Hematopoietic multipotent progenitor cell (in vitro differentiated cells): ENCODE measurements at places on chromosomes 5 and 9. TPM values are rescaled to one million over a fixed set of nuclear protein-coding genes. Genes with fewer than 3 reads are reported as not detected.
A peak's percentile ranks its signal among the peaks of the same experiment; 100 is the strongest.

DNA sequence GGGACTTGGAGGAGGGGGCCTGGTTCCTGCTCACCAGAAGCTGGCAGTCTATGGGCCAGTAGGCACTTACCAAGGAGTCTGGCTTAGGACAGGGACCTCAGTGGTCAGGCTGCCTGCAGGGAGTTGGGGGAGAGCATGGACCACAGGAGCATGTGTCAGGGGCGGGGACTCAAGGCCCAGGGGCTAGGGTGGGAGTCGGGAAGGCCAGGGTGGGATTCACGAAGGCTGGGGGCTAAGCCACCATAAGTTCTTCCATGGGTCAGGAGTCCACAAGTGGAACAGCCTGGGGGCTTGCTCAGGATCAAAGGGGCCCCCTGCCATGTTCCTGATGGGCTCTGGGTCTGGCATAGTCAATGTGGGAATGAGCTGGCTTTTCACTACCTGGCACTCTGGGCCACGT, 11.5 kb upstream of the SLC25A48 start:
- DNase-seq = no peak

DNA sequence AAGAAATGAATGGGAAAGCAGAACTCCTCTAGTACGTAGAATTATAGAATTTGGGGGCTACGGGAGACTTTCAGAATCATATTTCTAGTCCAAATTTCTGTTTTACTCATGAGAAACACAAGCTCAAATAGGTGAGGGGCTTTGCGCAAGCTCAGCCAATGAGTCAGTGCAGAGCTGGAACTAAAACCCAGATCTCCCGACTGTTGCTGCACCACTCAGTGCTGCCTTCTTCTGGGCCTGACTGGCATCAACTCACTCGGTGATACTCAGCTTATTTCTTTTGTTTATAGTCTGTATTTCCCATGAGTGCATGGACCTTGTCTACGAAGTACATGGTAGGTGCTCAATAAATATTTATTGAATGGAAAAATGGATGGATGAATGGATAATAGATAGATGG, 280.2 kb downstream of the CDK5RAP2 start:
- no peak for DNase-seq

DNA sequence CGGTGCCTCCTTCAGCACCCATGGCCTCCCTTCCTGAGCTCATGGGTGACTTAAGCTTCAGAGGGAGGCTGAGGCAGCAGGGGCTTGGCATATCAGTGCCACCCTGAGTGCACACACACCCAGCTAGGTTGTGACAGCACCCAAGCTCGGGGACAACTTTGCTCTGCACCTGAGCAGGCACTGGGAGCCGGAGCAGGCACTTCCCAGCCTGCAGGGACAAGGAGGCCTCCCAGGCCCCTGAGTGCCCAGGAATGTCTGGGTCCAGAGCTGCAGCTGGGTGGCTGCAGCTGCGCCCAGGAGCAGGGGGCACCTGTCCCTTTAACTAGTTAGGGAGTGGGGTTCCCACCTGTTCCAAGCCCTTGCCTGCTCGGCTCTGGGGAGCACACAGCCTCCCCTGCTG, 48.7 kb upstream of the CDH12 start:
- DNase-seq = no peak

DNA sequence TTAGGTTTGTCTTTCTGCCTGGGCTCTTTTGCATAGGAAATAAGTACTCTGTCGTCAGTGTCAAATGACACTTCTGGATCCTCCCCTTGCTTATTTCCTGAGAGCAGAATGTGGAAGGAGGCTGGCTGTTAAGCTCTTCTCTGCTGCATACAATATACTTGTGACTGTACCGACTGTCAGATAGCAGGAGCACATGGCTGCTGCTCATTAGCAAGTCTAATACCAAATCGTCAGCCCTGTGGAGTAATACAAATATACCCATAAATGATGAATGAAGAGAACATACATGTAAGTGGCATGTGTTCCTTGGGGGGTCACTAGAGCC, at the start of gene GPR151:
Gene GPR151, minus strand, starts transcription at position 40 of the 325 bp plus-strand sequence. CDS start 77 bp downstream, outside the sequence.
- DNase-seq = no peak

DNA sequence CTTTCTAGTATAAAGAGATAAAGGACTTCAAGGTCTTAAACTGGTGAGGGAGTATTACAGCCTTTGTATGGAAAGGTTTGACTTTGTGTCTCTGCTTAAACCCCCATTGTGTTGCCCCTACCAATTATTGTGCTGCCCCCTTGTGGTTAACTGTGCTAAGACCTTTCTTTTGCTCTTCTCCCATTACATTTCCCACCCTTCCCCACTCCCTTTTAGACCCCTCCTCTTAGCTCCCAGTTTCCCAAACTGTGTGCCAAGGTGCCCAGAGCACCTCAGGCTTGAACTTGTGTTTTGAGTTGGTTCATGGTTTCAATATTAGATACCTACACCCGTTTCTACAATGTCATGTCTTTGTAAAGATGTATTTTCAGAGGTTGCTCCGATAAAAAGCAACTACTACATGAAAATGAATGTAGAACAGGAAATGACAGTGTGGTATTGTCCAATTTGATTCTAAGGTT, 2.9 kb downstream of the JAK2 start:
- DNase-seq = peak; percentile 63

- no peak for DNase-seq
Measured at GRCh38 chr5:61429906-61430305, 97.8 kb downstream of the ZSWIM6 start.

DNA sequence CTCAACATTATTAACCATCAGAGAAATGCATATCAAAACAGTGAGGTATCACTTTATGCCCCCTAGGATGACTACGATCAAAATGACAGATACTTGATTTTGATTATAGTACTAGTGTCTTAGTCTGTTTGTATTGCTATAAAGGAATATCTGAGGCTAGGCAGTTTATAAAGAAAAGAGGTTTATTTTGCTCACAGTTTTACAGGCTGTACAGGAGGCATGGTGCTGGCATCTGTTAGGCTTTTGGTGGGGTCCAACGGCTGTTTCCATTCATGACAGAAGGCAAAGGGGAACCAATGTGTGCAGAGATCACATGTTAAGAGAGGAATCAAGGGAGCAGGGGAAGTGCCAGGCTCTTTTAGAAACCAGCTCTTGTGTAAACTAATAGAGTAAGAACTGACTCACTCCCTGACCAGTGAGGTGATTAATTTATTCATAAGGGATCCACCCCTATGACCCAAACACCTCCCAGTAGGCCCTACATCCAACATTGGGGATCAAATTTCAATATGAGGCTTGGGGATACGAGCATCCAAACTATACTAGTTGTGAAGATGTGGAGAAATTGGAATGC, 16.0 kb upstream of the AFF4 start:
- DNase-seq = no peak

Gene SPATA9
- under 0.01 TPM for total RNA-seq

DNA sequence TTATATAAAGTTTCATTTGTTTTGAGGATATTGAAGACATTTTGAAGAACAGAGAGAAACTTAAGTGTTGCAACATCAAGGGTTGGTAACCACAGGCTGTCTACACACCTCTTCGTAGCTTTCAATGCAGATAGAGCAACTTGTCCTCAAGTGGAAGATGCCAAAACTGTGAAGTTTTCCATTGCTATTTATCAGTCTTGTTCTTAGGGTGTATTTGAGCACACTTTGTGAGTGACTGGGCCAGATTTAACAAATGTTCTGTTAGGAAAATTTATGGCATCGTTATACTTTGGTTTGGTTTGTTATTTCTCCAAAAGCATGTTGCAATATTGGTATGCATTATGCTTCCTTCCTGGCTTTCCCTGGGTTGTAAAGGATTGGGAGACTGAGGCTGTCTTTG, 31.6 kb downstream of the NNT start:
- DNase-seq = no peak

Gene FAM78A
- 70.3 TPM for total RNA-seq

Gene SMIM33
- total RNA-seq = under 0.01 TPM

GRCh38 chr9:96522366-96522765, 72.4 kb downstream of the HABP4 start:
- DNase-seq = no peak

- no peak for DNase-seq
Measured at GRCh38 chr9:87120610-87121009, 173.3 kb upstream of the GAS1 start.

Gene PCDHGB4
- total RNA-seq = 1.6 TPM

DNA sequence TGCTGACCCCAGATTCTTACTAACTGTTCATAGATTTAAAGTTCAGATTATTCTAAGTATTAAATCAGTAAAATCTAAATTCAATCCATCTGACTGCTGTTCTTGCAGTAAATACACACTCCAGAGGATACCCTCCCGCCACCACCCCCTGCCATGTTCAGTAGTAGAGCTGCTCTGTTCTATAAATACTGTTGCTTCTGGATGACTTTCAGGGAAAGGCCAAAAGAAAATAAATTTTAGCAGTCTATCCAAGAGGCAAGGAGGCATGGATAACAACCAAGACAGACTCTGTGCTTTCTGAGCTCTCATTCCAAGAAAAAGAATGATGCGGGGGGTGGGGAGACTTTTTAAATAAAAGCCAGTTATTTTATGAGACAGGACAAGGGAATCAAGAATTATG, 115.1 kb downstream of the ADAMTS6 start:
- DNase-seq = no peak

DNA sequence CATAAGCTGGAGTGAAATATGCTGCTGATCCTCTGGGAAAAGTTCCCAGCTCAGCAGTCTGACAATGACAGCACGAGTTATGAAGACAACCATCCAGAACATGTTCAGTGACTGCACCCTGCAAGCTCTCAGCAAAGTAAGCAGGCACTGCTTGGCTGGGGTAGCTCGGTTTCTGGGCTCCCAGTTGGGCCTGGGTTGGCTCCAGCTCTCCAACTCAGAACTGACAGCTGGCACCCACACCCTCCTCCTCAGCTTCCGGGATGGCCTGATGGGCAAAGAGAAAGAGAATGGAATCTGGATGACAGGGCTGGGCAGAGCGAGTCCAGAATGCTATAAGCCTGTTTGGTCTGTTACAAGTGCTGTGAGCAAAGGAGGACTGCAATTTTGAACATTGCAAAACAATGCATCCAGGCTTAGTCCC, 185.0 kb downstream of the CSNK1G3 start:
- no peak for DNase-seq

GRCh38 chr5:72388646-72389045, 68.5 kb downstream of the PTCD2 start:
- DNase-seq = no peak

Gene PCDHA1
- not detected for total RNA-seq

GRCh38 chr5:74866596-74867162, 492 bp upstream of the FAM169A start:
- DNase-seq = no peak

DNA sequence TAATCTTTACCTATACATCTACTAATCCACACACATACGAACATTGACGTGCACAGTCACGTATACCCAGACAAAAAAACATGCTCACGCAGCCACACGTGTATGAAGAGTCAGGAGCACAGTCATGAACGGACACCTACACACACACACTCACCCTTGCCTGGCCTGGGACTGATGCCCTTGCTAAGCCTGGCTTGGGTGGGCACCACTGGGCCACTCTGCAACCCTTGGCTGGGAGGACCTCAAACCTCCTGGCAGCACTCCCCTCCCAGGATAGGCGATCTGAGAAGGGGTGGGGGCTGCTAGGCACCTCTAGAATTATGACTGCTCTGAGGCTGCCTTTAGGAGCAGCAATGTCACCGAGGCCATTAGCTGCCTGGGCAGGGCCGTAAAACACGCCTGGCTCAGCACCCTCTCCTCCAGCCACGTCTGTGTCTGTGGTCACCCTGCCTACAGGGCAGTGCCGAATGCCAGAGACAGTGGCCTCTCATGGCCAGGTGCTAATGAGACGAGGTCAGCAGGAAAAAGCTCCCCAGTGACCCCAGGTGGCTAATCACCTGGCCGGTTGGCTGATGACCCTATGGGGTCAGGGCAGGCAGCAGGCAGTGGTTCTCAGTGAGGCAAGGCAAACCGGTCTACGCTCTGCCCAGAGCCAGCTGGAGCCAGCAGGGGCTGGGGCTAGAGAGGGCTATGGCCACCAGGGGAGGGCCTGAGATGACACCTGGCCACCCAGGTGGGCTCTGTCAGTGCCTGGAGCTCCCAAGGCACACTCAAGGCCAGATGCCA, 33.7 kb upstream of the MVB12B start:
- no peak for DNase-seq

Gene INSL4
- not detected for total RNA-seq

DNA sequence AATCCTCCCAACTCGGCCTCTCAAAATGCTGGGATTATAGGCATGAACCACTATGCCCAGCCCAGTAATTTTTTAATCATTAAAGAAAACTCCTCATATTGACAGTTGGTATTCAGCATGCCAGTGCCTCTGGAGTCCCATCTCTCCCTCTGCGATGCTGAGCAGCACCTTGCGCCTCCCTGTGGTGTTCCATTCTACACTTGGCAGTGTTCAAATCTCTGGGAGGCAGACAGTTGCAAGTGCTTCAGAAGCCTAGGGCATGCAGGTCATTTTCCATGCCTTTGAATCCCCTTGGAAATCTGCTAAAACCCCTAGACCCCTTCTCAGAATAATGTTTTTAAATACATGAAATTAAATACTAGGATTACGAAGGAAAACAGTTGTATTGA, 41.3 kb downstream of the GARNL3 start:
- DNase-seq = no peak

DNA sequence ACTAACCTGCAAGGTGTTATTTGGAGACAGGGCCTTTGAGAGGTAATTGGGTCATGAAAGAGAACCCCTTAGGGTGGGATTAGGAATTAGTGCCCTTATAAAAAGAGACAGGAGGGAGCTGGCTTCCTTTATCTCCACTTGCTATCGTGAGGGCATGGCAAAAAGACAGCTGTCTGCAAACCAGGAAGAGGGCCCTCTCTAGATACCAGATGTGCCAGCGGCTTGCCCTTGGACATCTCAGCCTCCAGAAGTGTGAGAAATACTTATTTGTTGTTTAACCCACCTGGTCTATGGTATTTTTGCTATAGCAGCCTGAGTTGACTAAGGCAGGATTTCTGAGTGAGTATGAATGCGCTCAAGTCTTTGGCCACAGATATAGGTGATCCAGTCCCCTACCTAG, 978 bp upstream of the RGS14 start:
- no peak for DNase-seq

Gene DOCK2
- total RNA-seq = 167 TPM

Gene SLC12A2
- total RNA-seq = 22.9 TPM

Gene MARCOL
- total RNA-seq = not detected

Gene MEIKIN
- total RNA-seq = not detected

GRCh38 chr9:129901993-129902739, 66.9 kb downstream of the USP20 start:
- DNase-seq = no peak
